ENCODE measurements at places on chromosomes 1 and 21. TPM values are rescaled to one million over a fixed set of nuclear protein-coding genes. Genes with fewer than 3 reads are reported as not detected.
A peak's percentile ranks its signal among the peaks of the same experiment; 100 is the strongest.

DNA sequence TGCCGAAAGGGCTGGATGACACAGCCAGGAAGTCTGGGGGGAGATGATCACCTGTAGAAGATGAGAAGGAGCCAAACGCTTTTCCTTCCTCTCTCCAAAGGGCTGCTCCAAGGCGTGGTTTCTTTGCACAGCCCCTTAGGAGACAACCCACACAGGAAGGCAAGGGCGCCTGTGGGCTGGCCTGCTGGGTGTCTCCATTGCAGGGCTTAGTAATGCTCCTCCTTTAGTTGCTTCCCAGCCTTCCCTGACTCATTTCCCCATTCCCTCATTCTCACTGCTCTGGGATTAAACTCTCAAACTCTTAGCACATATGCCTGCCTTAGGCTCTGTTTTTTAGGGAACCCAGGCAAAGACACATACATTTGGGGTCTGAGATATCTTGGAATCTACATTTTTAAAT lies 1.7 kb upstream of the CLCA1 start:
- no peak for DNase-seq

- no peak for DNase-seq
These were observed 126.4 kb downstream of the TMEM53 start for GRCh38 chr1:44547837-44548236.

- no peak for DNase-seq
These were observed 3.8 kb upstream of the ARHGEF2 start for GRCh38 chr1:155982106-155982505.

DNA sequence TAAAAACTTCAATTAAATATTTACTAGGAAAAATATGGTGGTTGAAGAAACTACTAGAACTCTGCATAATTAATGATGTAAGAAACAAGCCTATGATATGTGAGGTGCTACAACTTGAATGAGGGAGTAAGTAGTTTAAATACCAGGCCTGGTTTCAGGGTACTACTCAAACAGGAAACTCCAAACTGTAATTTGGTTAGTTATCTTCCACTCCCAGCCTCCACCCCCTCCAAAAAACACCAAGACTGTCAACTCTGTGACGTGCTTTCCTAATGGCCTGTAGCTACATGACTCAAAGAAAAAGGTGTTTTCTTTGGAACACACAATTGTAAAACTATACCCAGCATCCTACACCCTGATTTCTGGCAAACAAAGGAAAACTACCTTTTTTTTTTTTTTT lies 55.9 kb upstream of the RCC1 start:
- no peak for DNase-seq

DNA sequence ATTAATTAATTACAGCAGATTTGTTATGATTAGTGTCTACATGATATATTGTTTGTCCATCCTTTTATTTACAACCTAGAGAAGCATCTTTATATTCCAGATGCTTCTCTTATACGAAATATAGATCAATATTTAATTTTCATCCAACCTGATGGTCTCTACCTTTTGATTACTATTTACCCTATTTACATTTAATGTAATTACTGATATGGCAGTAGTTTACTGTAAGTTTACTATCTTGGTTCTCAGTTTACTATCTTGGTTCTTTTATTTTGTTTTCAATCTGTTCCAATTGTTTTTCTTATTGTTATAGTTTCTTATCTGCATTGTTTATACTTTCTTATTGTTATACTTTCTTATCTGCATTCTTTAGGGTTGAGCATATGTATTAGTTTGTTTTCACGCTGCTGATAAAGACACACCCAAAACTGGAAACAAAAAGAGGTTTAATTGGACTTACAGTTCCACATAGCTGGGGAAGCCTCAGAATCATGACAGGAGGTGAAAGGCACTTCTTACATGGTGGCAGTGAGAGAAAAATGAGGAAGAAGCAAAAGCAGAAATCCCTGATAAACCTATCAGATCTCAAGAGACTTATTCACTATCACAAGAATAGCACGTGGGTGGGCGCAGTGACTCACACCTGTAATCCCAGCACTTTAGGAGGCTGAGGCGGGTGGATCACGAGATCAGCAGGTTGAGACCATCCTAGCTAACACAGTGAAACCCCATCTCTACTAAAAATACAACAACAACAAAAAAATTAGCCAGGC lies 28.9 kb downstream of the FAF1 start:
- DNase-seq: peak; percentile 26

DNA sequence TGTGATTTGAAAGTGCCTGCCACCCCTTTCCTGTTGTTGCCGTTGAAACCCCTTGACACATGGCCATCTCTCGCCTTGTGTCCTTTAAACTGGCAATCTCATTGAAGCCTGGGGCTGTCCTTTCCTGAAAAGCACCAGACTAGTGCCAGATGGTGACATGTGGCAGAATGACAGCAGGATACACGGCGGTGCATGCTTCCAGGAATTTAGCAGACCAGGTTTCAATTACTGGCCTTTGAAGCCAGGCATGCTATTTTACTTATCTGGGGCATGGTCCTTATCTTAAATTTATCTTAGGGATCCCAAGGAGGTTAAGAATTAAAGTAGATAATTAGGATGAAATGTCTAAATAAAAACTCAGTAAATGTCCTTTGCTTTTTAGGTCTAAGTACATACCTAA lies 15.2 kb downstream of the PLPPR4 start:
- no peak for DNase-seq

- DNase-seq: no peak
These were observed 128.5 kb downstream of the RHOU start for GRCh38 chr1:228863776-228864175.

DNA sequence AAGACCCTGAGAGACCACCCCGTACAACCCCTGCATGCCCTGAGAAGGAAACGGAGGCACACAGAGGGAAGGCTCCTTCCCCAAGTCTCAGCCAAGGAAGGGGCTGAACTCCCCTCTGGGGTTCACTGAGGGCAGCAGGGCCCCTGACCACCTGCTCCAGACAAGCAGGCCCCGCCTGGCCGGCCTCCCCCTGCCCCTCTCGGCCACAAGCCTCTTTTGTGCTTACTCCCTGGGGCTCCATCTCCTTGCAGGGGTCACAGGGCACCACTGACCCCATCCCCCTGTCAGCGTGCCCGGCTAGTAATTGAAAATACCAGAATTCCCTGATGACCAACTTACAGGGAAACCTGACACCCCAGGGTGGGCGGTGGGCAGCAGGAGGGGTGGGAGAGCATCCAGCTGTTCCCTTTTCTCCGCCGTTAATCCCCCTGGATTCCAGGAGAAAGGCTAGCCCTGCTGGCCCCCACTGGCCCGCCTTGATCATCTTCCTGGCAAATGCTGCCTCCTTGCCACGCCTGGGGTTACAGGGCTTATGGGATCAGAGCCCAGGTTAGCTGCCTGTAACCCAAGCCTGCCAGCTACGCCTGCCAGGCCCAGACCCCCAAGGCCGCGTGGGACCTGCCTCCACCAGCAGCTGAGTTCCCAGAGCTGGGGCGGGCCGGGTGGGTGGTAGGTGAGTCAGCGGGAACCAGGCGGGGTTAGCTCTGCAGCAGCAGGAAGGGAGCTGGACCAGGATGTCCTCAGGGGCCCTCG lies 96.1 kb downstream of the LACTBL1 start:
- no peak for DNase-seq

- DNase-seq: no peak
These were observed 53.9 kb downstream of the MT1HL1 start for GRCh38 chr1:236950365-236950764.

DNA sequence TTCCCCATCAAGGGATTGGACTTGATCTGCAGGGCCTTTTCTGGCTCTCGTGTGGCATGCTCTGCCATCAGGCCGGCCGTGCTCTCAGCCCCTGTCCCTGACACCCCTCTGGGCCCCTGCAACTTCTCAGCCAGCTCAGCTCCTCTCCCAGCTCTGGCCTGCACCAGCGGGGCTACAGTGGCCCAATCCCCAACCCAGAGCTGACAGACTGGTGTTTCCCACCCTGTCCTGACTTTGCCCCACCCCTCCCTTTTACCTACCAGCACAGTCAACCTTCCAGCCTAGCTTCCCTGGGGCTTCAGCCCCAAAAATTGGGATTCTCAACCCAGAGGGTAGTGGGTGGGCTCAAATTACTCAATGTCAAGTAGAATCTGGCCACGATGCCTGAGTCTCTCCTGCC lies 149.3 kb downstream of the SYF2 start:
- no peak for DNase-seq

DNA sequence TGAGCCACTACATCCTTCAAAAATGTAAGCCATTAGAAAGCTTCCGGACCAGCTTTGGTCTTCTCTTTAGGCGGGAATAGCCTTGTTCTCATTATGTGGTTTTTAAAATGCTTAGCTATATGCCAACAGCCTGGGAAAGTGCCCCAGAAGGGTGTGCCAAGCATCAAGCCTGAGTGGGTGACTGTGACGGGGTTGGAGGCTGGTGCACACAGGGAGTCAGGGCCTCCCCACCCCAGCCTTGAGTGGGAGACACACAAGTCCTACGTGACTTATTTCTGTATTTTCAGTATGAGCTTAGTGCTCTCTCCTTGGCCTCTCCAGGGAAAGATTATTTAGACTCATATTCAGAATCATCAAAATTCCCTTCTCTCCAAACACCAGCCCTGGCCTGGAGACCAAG lies 9.8 kb downstream of the UBASH3A start:
- DNase-seq: no peak

- DNase-seq: no peak
These were observed 170.5 kb upstream of the KIAA0040 start for GRCh38 chr1:175363031-175363430.

DNA sequence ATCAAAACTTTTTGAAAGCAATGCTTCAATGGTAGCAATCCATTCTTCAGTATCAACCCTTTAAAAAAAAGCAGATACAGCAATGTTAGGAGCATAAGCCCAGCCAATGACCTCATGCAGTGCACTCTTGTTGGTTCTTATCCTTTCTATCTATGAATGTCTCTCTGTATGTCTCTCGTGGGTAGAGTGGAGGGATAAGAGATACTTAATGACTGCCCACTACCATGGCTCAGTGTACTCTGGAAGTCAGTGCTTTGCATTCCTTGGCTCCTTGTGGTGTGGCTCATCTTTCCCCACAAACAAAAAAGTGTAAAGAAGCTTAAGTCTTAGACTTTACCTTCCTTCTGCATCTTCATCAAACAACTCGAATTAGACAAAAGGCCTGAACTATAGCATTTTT lies 50.3 kb downstream of the PCSK9 start:
- no peak for DNase-seq

GRCh38 chr21:42654179-42654912 lies 925 bp downstream of the PDE9A start:
- DNase-seq: peak; percentile 55

DNA sequence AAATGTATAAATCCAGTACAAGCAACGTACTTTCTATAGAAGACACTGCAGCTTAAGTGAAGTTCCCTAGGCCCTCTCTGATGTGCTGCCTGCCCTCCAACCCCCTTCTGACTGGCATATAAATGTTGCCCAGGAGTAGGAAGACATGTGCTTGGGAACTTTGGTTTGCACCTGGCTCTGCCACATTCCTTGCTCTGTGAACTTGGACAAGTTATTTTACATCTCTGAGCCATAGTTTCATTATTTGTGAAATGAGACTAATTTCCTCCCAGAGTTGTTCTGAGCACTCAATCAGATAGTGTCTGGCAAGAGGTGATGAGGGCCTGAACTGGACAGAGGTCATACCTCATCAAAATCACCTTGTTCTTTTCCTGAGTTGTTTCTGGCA lies 3.5 kb upstream of the PHC2 start:
- DNase-seq: no peak

- no peak for DNase-seq
These were observed 549.9 kb downstream of the PTPRU start for GRCh38 chr1:29786195-29786594.

DNA sequence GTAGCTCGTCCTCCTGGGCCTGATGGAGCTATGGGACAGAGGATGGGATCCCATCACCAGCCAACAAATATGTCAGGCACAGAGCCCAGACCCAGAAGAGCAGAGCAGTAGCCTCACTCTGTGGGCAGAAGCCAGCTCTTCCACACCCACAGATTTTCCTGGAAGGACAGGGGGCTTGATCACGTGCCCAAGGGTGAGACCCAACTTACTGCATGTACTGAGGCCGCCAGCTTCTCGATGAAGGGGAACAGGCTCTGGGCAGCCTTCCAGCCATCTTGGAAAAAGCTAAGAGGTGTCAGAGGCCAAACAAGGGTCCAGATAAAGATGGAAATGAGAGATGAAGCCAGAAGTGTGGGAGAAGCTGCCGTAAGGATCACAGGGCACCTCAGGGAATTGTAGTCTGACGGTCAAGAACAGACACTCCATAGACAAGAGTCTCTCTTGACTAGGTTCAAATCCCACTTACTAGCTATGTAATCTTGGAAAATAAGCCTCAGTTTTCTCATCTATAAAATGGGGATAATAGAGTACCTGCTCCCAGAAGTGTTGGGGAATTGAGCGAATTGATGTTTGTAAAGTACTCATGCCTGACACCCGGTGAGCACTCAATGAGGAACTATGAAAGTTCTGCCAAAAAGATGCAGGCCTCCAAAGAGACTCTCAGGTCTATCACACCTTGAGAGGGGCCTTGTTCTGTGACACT lies 17.0 kb upstream of the TCEA3 start:
- no peak for DNase-seq

GRCh38 chr1:27523337-27524020 lies 33.5 kb upstream of the WASF2 start:
- no peak for DNase-seq

GRCh38 chr1:53957194-53957818 lies 11.2 kb downstream of the LRRC42 start:
- no peak for DNase-seq

DNA sequence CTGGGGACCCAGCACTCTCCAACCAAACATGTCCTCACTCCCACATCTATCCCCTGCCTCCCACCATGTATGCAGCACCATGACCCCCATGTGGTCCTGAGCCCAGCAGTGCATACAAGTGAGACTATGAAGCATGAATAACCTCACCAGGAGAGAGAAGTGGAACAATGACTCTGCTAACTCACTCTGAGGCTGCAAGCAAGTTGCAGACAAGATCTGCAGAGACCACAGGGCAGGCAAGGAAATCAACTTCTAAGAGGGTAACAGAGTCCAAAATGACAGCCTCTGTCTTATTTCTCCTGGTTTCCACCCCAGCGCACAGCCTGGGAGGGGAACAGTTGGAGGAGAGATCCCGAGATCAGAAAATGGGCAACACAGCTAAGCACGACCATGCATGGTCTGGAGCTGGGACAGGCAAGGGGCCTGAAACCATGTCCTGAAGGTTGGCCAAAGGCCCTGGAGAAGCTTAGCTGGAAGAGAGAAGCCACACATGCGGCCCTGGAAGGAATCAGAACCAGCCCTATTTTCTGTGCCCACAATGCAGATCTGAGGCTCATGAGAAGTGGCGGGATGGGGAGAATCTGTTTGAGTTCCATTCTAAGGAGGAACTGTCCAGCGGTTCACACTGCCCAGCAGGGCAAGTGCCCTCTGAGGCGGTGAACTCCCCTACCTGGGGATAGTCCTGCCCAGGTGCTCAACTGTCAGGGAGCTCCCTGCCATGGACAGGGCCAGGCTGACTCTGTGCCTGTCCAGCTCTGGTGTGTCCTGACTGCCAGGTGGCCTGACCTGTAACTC lies 12.5 kb upstream of the REN start:
- no peak for DNase-seq

GRCh38 chr1:40748841-40749718 lies 34.5 kb upstream of the KCNQ4 start:
- DNase-seq: no peak

Gene ADORA1
- total RNA-seq: 3.0 TPM

Gene PTGFR
- 4.7 TPM for total RNA-seq

Gene PRAMEF33
- total RNA-seq: not detected

Gene BCAN
- not detected for total RNA-seq

Gene PLEKHN1
- total RNA-seq: 1.2 TPM

Gene CACNA1E
- total RNA-seq: 0.30 TPM

Gene SPRR2B
- total RNA-seq: not detected

Gene TMPRSS15
- not detected for total RNA-seq

Gene HDGF
- 191 TPM for total RNA-seq

Gene ATXN7L2
- total RNA-seq: 6.6 TPM

Gene CATSPERE
- 1.0 TPM for total RNA-seq

Gene KCNC4
- total RNA-seq: 7.4 TPM

All from upper lobe of left lung (tissue), 6 donors.